Spleen (tissue), 13 donors: ENCODE measurements at places on chromosomes 12 and 14. TPM values are rescaled to one million over a fixed set of nuclear protein-coding genes. Genes with fewer than 3 reads are reported as not detected.
A peak's percentile ranks its signal among the peaks of the same experiment; 100 is the strongest.

DNA sequence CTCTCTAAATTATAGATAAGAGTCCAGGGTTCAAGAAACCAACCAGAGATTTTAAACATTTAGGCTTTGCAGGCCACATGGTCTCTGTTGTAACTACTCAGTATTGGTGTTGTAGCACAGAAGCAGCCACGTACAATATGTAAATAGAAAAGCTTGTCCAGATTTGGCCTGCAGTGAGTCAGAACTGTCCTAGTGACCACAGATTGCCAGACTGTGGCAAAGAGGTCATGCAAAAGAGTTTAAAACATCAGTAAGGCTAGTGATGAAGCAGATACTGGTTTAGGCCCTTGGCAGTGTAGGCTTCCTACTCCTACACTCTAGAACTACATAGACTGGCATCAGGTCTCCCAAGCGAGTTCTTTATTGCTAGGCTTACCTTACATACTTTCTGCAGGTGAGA lies 117.6 kb upstream of the GARIN6 start:
- H3K4me1 ChIP-seq, result no peaks in the 10 kb centered on the region
- H3K4me3 ChIP-seq, result no peak overlapping the region
- no peak overlapping the region for H3K27ac ChIP-seq
- H3K27me3 ChIP-seq, result no peaks in the 10 kb centered on the region

GRCh38 chr12:130421896-130422295 lies 84.2 kb downstream of the PIWIL1 start:
- H3K27ac ChIP-seq, result no peak overlapping the region
- H3K4me3 ChIP-seq, result no peak overlapping the region
- peak; percentile 27 for DNase-seq
- no peaks in the 10 kb centered on the region for H3K36me3 ChIP-seq
- no peaks in the 10 kb centered on the region for H3K27me3 ChIP-seq

DNA sequence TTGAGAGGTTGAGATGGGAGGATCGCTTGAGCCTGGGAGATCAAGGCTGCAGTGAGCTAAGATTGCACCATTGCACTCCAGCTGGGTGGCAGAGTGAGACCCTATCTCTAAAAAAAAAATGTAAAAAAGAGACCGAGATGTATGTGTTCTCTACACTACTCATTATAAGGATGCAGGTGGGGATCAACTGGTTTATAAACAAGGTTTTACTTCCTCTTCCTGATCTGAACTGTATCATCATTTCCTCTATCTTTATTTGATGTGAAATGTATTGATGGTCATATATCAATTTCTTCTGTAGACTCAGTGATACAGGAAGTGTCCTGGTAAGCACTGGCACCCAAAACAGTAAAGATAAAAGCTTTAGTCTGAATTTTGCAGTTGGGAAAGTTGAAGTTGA lies 20.1 kb upstream of the USP44 start:
- H3K36me3 ChIP-seq, result no peaks in the 10 kb centered on the region
- DNase-seq, result no peak
- H3K27ac ChIP-seq, result peak overlapping the region; percentile 39
- no peak overlapping the region for H3K4me3 ChIP-seq
- no peaks in the 10 kb centered on the region for H3K27me3 ChIP-seq
- H3K4me1 ChIP-seq, result no peaks in the 10 kb centered on the region

DNA sequence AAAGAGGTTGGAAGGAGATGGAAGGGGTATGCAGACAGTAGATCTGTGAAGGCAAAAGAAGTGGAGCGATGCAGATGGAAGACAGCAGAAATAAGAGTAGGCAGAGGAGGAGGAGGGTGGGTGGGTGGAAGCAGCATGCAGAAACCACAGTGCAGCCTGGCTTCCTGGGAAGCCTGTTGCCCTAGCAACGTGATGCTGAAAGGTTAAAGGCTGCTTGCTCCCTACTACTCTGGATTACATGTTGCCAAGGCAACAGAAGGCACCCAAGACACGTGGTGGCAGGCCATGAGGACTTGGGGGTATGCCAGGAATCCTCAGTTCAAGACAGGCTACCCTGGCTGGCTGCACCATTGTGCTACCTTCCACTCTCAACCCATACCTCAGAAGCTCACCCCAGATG lies 129.6 kb downstream of the GRIN2B start:
- no peaks in the 10 kb centered on the region for H3K27me3 ChIP-seq
- H3K4me3 ChIP-seq, result no peak overlapping the region
- H3K27ac ChIP-seq, result no peak overlapping the region
- H3K36me3 ChIP-seq, result no peaks in the 10 kb centered on the region

DNA sequence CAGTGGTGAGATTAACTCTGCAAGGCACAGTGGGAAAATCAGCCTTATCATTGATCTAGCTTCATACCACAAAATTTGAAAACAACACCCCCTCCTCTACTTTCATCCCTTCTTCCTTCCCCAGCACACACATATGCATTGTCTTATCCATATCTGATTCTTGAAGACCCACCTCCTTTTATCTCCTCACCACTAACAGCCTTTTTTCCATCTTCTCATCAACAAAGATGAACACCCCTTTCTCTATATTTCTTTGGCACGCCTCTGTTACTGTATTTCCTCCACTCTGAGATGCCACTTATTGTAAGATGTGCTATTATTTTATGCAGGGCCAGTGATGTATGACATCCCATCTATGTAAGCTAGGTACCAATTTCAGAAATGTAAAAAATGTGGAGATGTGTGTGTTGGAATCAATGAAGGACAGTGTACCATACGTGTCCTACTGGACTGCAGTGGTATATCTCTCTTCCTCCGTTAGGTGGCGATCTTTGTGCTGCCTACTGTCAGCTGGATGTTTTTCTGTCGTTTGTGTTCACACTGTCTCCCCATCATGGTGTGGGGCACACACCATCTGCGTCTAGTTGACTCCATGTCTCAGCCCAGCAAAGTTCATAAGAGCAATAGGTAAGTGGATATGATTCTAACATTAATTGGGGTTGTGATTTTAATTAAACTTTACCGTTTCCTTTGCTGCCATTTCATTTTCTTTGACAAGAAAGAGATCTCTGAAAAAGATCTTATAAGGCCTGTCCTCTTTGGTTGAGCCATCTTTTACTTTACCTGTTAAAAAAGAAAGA lies 24.0 kb downstream of the CCDC38 start:
- DNase-seq, result no peak
- no peak overlapping the region for H3K27ac ChIP-seq
- H3K4me1 ChIP-seq, result no peaks in the 10 kb centered on the region
- H3K27me3 ChIP-seq, result no peaks in the 10 kb centered on the region
- H3K4me3 ChIP-seq, result no peak overlapping the region
- H3K36me3 ChIP-seq, result no peaks in the 10 kb centered on the region

DNA sequence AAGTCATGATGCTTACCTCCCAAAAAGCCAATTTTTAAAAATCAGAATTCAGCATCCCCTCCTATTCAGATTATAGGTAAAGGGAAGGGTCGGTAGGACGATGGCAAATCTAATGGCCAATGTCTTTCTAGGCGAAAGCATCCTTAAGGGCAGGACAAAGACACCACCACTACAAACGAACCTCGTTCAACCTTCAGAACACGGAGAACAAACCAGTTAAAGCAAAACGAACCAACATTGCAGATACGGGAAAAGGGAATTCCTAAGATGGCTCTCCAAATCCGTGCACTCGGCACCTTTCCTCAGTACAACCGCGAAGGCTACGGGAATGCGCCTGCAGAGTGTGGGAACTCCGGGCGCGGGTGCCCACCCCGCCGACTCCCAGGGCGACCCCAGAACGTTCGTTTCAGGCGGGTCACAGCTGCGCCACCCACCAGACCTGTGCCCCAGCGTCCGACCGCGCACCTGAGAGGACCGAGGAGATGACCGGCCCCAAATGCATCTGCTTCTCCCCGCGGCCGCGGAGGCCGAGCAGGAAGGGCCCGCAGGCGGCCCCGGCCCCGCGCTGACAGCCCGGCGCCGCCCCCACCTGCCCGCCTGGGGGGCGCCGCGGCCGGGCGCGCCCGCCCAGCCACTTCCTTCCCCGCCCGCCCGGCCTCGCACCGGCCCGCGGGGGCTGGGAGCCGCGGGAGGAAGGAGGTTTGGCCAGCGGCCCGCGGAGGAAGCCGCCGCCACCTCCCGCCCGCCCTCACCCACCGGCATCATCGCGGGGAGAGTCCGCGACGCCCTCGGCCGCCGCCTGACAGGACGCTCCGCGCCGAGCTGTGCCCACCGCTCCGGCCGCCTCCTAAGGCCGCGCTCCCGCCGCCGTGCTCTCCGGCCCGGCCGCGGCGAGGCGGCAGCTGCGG lies 578 bp downstream of the PPP1R13B start:
- H3K4me1 ChIP-seq, result peaks cover 31% of the 10 kb centered on the region
- no peaks in the 10 kb centered on the region for H3K36me3 ChIP-seq
- peaks cover 23% of the 10 kb centered on the region for H3K27me3 ChIP-seq
- peak; percentile 90 for DNase-seq
- H3K4me3 ChIP-seq, result peak overlapping the region; percentile 64

GRCh38 chr14:67569011-67569650 lies 30.9 kb downstream of the PIGH start:
- H3K27me3 ChIP-seq, result no peaks in the 10 kb centered on the region
- H3K4me1 ChIP-seq, result no peaks in the 10 kb centered on the region
- no peaks in the 10 kb centered on the region for H3K36me3 ChIP-seq
- H3K4me3 ChIP-seq, result no peak overlapping the region
- peak; percentile 71 for DNase-seq

GRCh38 chr12:27015730-27016076 lies 1.5 kb upstream of the TM7SF3 start:
- H3K27ac ChIP-seq, result no peak overlapping the region
- peaks cover 51% of the 10 kb centered on the region for H3K4me1 ChIP-seq
- no peak overlapping the region for H3K4me3 ChIP-seq
- no peaks in the 10 kb centered on the region for H3K36me3 ChIP-seq
- no peaks in the 10 kb centered on the region for H3K27me3 ChIP-seq

- H3K27ac ChIP-seq, result no peak overlapping the region
- H3K4me1 ChIP-seq, result peaks cover 24% of the 10 kb centered on the region
- H3K27me3 ChIP-seq, result no peaks in the 10 kb centered on the region
- DNase-seq, result no peak
- no peak overlapping the region for H3K4me3 ChIP-seq
Observed at GRCh38 chr12:95762123-95762785, 28.3 kb downstream of the NTN4 start.

DNA sequence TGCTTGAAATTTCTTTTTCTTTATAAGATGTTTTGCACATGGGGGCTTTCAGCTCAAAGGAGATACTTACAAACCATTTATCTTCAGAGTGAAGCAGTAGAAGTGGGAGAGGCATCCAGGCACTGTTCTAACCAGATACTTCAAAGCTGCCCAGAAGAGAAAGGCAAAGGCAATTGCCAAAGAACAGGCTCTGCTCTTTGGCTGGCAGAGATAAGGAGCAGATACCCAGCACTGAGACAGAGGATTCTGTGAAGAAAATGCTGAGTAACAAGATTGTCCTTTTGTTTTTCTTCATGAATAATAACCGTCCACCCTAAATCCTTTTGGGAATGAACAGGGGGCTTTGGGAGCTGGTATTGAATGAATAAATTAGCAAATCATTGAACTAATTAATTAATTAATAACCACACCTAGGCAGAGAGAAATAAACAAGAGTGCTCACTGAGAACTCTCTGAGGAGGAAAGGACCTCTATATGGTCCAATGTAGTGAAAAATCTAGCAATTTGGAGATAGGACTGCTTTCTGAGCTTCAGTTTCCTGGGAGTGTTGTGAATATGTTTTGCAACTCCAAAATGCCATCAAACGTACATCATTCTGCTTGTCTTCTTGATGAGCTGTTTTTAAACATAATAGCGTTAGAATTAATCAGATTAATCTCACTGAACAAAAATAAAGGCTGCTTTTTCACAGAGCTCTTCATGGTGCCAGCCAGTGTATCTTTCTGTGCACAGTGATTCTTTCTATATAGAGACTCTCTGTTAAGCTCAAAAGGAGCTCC lies 192.8 kb upstream of the AMIGO2 start:
- peaks cover 51% of the 10 kb centered on the region for H3K4me1 ChIP-seq
- H3K36me3 ChIP-seq, result no peaks in the 10 kb centered on the region
- H3K27me3 ChIP-seq, result no peaks in the 10 kb centered on the region
- no peak for DNase-seq

DNA sequence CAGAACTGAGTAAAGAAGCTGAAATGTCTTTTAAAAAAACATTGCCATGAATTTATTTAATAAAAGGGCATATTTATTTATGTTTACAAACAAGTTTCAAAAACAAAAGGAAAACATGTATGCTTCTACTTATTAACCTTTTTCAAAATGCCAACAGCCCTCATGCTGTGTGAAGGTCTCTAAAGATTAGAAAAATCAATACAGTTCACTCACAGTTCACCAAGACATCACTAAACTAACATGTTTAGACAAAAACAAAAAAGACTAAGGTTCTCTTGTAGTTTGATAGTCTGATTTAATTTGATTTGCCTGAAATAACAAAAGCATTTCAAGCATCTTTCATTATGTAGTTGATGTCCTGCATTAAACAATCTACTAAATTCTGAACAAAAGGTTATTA lies 63.9 kb upstream of the POC1B start:
- H3K4me1 ChIP-seq, result no peaks in the 10 kb centered on the region
- H3K27me3 ChIP-seq, result no peaks in the 10 kb centered on the region
- H3K36me3 ChIP-seq, result peaks cover 64% of the 10 kb centered on the region
- H3K4me3 ChIP-seq, result no peak overlapping the region

- H3K27me3 ChIP-seq, result no peaks in the 10 kb centered on the region
- H3K36me3 ChIP-seq, result no peaks in the 10 kb centered on the region
- no peak overlapping the region for H3K4me3 ChIP-seq
- no peaks in the 10 kb centered on the region for H3K4me1 ChIP-seq
- H3K27ac ChIP-seq, result no peak overlapping the region
Observed at GRCh38 chr12:27940245-27940644, 32.3 kb downstream of the PTHLH start.

DNA sequence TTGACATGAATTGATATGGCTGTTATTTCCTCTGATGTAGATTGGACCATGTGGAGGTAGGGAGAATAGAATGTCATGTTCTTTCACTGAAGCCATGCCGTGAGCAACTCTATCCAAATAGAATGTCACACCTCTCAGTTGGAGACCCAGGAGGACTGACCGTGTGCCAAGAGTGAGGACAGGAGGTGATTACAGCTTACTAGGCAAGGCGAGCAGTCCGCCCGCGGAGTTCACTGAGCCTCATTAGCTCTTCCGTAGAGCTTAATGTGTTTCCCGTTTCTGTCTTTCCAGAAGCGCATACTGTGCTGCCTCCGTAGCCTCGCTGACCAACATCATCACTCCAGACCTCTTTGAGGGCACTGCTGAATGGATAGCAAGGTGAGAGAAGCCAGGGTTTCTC lies 45.6 kb downstream of the FNTB start:
- H3K27me3 ChIP-seq, result no peaks in the 10 kb centered on the region
- no peak overlapping the region for H3K4me3 ChIP-seq
- H3K27ac ChIP-seq, result no peak overlapping the region
- peaks cover 69% of the 10 kb centered on the region for H3K36me3 ChIP-seq
- DNase-seq, result no peak
- peaks cover 15% of the 10 kb centered on the region for H3K4me1 ChIP-seq

The CBLN3 gene
- 13.9 TPM for total RNA-seq

The FGF6 gene
- not detected for total RNA-seq

The SMAGP gene
- total RNA-seq, result 12.4 TPM

The UNC79 gene
- 0.13 TPM for total RNA-seq

The GYS2 gene
- total RNA-seq, result not detected

The THTPA gene
- 22.7 TPM for total RNA-seq
